SK-N-DZ (cell line): ENCODE measurements at places on chromosomes 4 and X.

GRCh38 chr4:4854649-4855295 is 4.7 kb upstream of the MSX1 start:
- DNase-seq = peak; percentile 47

GRCh38 chr4:186563761-186564160 is 8.4 kb upstream of the MTNR1A start:
- no peak for DNase-seq

GRCh38 chr4:110163327-110164069 is 34.9 kb downstream of the ELOVL6 start:
- DNase-seq = no peak

- DNase-seq = no peak
These were observed 34.5 kb upstream of the RAB33B start for GRCh38 chr4:139419388-139419914.

DNA sequence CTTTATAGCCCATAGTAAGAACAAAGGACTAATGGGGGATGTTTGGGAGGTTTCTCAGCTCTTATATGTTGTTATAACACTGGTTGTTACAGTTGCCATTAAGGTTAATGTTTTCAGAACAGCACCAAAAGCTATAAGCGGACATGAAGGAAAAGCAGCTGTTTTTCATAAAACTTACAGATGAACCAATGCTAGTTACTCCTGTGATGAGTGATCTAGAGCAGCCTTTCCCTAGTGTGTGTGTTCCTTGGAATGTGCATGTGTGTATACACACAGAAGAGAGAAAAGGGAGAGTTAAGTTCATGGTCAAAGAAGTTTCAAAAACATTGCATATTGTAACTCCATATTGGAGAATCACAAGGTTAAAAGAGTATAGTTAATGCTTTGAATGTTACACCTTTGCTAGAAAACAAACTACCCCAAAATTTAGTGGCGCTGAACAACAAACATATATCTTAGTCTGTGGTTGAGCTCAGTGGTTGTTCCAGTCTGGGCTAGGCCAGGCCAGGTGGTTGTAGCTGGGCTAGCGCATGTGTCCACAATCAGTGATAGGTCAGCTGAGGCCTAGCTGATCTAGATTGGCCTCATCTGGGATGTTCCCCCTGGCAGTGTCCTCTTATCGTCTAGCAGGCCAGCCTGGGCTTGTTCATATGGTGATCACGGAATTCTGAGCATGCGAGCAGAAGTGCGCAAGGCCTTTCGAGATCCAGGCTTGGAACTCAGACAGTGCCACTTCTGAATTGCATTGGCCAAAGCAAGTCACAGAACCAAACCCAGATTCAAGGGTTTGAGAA is 151.0 kb downstream of the NHS start:
- DNase-seq = no peak

- DNase-seq = no peak
These were observed 187.7 kb downstream of the ENOX2 start for GRCh38 chrX:130715299-130715698.

DNA sequence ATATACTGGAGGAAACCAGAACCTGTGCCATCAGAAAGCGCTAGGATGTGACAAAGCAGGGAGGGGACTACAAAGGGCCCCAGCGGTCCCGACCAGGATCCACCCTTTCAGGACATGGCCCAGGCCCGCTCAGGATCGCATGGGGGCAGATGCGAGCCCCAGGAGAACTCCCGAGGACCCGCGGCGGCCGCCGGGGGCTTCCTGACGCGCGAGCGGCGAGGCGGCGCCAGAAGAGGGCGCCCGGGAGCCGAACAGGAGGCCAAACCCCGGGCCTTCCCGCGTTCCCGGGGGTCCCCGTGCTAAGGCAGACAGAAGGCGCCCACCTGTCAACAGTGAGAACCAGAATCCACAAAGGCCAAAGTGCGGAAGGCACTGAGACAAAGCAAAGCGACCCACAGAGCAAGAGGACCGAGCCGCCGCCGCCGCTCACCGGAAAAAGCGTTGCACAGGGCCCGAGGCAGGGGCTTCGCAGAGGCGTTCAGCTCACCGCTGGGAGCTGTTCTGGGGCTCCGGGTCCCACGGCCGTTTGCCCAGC is 7.3 kb upstream of the OPN1LW start:
- DNase-seq = peak; percentile 57

GRCh38 chr4:104912518-104912917 is 234.2 kb upstream of the TET2 start:
- DNase-seq = no peak

DNA sequence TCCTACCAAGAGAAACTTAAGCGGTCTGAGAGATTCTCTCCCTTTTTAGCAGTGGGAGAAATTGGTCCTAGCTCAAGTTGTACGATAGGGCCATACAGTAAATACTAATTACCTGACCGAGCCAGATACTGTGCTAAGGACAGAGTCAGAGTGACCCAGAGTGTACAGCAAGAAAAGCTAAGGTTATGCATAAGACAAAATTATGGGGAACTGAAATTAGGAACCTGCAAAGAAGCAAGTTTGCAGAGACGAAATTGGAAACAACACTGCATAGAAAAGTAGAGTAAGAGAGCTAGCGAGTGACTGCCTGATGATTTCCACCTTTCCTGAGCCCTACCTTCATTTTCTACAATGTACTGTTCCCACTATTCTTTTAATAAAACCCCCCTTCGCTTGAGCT is 278.1 kb downstream of the NKX6-1 start:
- no peak for DNase-seq

- DNase-seq = no peak
These were observed 6.3 kb downstream of the PGRMC2 start for GRCh38 chr4:128281354-128281753.

- no peak for DNase-seq
These were observed 42.7 kb downstream of the SMC1A start for GRCh38 chrX:53379747-53380146.

DNA sequence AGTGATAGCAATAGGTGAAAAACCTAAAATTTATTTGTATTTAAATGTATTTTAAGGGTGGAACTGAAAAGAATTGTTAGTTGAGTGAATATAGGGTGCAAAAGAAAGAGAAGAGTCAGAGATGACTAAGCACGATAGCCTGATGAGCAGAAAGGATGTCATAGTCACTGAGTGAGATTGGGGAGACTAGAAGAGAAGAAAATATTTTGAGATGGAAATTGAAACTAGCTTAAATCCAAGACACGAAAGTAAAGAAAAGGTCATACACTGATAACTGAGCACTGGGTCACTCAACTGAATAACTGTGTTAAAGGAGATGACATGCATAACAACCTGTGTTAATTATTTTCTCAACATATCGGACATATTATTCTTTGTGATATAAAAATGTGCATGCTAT is 55.5 kb downstream of the SPANXN4 start:
- no peak for DNase-seq

GRCh38 chr4:169367826-169368225 is 97.1 kb upstream of the SH3RF1 start:
- DNase-seq = no peak

GRCh38 chr4:28232376-28232775 is 1371.7 kb downstream of the STIM2 start:
- no peak for DNase-seq

GRCh38 chr4:177012918-177013545 is 220.3 kb upstream of the VEGFC start:
- no peak for DNase-seq

DNA sequence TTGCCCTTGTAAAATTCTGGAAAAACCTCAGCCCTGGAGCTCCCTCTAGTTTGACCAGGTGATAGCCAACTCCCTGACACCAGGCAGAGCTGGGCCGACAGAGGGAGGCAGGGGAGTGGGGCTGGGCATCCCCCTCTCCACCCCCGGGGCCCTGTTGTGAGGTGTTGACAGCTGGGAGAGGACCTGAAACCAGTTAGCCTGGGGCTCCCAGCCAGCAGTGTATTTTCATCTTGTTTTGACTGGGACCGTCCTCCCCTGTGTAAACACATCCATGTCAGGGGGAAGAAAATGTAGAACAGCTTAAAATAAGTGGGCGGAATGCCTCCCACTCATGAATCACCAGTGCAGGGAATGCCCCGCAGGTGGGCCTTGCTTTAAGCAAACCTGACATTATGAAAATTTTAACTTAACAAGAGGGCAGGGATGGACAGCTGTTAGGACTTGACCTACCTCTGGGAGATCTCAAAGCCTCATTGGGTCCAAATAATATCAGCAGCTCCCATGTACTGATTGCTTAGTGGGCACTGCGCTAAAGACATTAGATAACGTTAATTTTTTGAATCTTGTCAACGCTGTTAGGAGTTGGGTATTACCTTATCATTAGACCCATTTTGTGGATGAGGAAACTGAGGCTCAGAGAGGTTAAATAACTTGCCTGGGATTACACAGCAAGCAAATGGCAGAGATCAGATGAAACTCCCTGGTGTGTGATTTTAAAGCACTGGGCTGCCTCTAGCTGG is 45.9 kb downstream of the TSC22D3 start:
- no peak for DNase-seq

DNA sequence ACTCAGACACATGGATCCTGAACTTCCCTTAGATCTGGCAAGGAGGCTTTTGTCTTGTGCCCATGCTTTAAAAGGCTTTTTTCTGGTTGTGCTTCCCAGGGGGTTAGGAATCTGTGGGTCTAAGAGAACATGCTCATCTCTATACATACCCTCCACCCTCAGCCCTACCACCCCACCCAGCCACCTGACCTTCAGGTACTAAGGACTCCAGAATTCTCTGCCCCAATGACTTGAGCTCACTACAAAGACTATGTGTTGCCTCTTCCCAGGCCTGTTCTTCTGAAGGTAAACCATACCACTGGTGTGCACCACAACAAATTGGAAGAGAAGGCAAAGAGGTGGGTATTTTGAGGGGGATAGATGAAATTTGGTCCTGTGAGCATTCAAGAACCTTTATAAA is 167.3 kb upstream of the ETNPPL start:
- DNase-seq = no peak

GRCh38 chr4:25427871-25428270 is 50.8 kb downstream of the ANAPC4 start:
- DNase-seq = no peak

- DNase-seq = no peak
These were observed 216.9 kb downstream of the PTTG2 start for GRCh38 chr4:38177035-38177546.

DNA sequence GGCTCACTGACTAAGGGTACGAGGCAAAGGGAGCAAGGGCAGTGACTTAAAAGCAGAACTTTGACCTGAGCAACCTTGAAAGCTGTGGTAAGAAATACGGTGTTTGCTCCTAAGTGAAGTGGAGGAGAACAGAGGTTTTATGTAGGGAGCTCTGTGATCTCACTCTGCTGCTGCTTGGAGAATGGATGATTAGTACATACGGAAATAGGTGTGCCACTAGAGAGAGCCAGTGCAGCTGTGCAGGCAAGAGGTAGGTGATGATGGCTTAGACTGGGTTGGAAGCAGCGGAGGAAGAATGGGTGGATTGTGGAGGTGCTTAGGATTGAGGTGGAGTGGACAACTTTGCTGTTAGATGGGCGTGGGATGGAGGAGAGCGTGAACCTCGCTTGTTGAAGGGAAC is 85.0 kb downstream of the FAM193A start:
- no peak for DNase-seq

- peak; percentile 57 for DNase-seq
These were observed 110.6 kb downstream of the MGST2 start for GRCh38 chr4:139776235-139776634.

- peak; percentile 77 for DNase-seq
These were observed 9.7 kb upstream of the SYP start for GRCh38 chrX:49209434-49210251.

- DNase-seq = no peak
These were observed 114.6 kb downstream of the RBM47 start for GRCh38 chr4:40515037-40515397.

DNA sequence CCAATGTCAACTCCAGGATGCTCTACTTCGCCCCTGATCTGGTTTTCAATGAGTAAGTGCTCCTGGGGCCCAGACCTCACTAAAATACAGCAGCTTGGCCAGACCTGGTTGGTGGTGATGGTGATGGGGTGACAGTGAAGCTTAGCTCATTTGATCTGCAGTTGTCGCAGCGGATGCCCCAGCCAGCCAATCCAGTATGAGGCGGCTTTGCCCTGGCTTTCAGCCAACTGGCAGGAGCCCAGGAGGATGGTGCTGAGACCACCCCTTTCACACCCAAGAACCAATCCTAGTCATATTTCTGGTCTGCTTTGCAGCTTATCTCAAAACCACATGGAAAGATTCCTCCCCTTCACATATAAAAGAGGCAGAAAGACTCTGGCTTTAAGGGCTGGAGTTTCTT is 173.8 kb downstream of the AR start:
- no peak for DNase-seq

DNA sequence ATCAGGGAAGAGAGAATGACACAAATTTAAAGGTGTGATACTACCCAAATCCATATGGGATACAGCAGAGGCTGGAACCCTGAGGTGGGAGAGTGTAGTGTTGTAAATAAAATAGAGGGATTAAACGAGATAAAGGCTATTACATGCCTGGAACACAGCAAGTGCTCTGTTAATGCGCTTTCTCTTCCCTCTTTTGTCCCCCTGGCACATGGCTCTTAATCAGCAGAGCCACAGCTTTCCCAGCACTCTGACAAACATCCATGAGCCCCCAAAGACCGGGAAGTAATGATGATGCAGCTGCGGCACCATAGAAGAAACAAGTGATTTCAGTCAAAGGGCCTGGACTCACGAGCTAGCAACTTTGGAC is 85.9 kb downstream of the RASL11B start:
- no peak for DNase-seq

- no peak for DNase-seq
These were observed 41.7 kb upstream of the CDKN2AIP start for GRCh38 chr4:183402771-183403170.

- DNase-seq = no peak
These were observed 701.0 kb upstream of the PITX2 start for GRCh38 chr4:111323916-111324315.

DNA sequence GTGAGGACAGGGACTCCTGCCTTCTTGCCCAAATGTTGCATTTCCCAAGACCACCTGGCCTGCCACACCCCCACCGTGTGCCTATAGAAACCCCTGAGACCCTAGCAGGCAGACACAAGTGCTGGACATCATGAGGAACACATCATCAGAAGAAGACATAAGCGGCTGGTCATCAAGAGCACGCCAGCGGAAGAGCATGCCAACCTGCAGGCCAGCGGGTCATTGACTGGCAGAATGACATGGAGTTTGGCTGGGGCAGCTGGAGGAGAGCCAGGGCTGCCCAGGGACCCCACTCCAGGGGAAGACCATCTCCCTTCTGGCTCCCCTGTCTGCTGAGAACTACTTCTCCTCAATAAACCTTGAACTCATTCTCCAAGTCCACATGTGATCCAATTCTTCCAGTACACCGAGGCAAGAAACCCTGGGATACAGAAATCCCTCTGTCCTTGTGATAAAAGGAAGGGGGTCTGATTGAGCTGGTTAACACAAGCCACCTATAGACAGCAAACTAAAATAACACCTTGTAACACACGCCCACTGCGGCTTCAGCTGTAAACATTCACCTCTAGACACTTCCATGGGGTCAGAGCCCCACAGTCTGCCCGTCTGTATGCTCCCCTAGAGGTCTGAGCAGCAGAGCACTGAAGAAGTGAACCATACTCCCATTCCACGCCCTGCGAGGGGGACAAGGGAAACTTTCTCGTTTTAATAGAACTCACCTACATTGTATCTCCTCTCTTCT is 164.8 kb upstream of the EMCN start:
- no peak for DNase-seq

GRCh38 chr4:154939851-154940250 is 158.8 kb downstream of the RBM46 start:
- no peak for DNase-seq
